ENCODE measurements at places on chromosomes 11 and 22.

- no peak for DNase-seq
Measured at GRCh38 chr11:3700910-3701309, 29.7 kb upstream of the CHRNA10 start.

GRCh38 chr22:26168939-26169314 lies 335 bp upstream of the SEZ6L start:
- DNase-seq = no peak

- DNase-seq = no peak
Measured at GRCh38 chr11:12489246-12489772, 111.9 kb downstream of the PARVA start.

GRCh38 chr11:23865341-23865975 lies 631.4 kb upstream of the LUZP2 start:
- no peak for DNase-seq

DNA sequence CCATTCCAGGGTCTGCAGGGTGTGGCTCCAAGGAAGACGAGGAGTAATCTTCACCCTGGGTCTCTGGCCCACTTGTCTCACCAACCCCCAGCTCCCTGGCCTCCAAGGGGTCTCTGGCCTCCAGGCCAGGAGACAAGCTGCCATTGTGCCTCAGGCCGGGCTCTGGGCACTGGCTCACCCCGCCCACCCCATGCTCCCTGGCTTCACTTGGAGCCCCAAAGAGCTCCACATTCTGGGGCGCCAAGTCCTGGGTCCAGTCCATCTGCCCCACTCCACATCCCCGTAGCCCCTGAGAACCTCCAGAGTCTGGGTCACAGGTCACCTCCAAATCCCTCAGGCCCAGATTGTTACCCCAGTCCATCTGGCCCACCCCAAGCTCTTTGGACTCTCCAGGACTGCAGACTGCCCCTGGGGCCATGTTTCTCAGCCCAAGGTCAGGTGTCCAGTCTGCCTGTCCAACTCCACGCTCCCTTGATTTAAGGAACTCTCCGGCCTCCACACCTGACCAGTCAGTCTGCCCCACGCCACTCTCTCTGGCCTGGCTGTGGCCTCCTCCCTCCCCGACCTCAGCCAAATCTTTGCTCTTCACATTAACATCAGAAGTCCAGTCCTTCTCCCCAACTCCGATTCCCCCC lies 16.2 kb downstream of the TNKS1BP1 start:
- DNase-seq = no peak

DNA sequence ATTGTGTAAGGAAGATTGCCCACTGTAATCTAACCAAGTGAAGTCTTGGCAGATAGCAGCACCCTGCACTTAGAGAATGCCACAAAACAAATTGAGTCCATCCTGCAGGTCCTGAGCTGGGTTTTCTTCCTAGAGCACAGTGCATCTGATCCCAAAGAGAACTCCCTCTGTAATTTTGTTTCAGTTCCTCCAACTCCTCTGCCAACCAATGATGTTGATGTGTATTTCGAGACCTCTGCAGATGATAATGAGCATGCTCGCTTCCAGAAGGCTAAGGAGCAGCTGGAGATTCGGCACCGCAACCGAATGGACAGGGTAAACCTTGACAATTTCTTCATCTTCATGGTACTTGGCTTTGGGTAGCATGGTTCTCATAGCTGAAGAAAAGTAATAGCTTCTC lies 33.1 kb upstream of the ST14 start:
- DNase-seq = no peak

DNA sequence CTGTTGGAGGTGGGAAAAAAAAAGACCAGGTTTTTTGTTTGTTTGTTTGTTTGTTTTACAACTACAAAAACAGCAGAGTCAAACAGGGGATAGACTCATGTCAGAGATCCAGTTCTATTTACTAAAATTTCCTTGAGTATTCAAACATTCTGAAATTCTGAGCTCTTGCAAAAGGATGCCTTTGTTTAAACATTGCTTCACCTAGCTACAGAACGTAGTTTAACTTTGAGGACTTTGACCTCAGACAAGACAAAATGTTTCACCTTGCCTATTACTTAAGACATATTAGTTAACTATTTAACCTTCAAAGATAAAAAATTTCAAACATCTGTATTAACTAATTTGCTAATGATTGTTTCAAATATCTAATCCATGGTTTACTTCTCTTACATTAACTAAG lies 36.1 kb upstream of the GLYATL2 start:
- DNase-seq = no peak

GRCh38 chr11:99960536-99960935 lies 726.6 kb upstream of the ARHGAP42 start:
- no peak for DNase-seq

GRCh38 chr22:49371325-49372110 lies 456.2 kb downstream of the BRD1 start:
- no peak for DNase-seq

DNA sequence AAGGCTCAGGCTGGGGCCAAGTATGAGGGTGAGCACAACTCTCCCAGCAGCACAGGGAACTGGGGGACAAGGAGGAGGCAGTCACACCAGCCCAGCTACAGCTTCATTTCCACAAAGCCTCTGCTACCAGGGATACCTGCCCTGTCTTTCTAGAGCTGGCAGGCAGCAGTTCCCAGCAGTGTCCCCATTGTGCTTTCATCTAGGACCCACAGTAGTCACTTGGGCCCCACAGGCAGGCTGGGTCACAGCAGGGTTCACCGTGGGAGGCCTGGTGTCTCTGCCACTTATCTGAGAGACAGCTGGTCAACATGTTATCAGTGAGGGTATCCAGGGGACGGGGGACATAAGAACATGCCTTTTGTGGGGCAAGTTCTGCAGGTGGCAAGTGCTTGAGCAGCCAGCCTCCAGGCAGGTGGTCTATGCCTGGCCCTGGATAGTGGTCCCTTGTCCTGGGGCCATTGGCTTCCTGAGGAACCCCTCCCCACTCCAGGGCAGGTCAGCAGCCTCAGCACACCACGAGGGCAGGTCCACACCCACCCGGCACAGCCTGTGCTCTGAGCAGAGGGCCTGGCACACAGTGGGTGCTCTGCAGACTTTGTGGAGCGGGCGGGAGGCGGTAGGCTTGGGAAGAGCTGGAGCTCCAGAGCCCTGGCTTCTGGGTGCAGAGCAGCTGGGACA lies 29.9 kb downstream of the GNAZ start:
- DNase-seq = no peak

DNA sequence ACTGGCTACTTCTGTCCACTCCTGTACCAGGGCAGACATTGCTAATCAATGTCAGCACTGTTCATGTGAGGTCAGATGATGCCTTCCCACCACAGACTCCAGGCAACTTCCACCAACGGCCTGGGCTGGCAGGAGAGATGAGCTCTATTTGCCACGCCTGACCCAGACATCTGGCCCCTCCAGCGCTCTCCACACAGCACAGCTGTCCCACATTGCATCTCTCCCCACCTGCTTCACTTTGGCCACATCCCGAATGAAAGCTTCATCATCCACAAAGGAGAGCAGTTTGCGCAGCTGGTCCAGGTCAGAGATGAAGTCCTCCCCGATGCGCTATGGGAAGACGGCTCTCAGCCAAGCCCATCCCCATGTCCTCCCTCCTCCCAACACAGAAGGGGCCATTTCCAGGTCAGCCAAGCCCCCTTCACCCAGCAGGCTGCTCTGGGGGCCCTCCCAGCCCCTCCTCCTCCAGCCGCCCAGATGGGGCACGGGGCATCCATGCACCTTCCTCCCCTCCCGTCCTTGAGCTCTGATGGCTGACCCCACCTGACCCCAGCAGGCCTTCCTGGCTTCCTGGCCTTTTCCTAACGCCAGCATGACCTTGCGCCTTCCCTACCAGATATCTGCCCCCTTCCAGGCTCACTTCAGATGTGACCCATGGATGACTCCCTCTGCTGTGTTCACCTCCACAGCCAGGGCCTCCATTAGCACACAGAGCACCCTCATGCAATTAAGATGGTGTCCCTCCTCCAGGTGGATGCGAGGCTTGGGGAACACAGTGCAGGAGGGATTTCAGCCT lies 7.4 kb downstream of the PYGM start:
- DNase-seq = no peak

DNA sequence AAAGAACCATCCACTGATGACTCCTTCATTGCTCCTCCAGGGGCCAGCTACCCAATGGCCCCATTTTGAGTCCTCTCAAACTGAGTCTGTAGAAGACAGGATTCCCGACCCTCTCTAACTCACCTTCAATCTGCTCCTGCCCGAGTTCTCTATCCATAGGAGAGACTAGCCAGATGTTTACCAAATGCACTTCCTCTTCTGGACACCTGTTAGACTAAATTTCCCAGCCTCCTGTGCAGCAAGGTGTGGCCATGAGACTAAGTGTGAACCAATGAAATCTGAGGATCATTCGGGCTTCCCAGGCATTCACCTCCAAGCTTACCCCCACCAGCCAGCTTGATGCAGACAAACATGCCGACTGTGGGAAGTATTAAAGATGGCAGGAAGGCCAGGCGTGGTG lies 7.6 kb downstream of the PISD start:
- DNase-seq = no peak

- peak; percentile 93 for DNase-seq
Measured at GRCh38 chr11:68212421-68213134, 518 bp downstream of the KMT5B start.

GRCh38 chr11:58525037-58525614 lies 17.2 kb upstream of the OR5B21 start:
- peak; percentile 75 for DNase-seq

GRCh38 chr22:17903564-17904295 lies 120.6 kb downstream of the MICAL3 start:
- peak; percentile 23 for DNase-seq

- DNase-seq = no peak
Measured at GRCh38 chr11:132910011-132910760, 622.1 kb downstream of the OPCML start.

GRCh38 chr11:47983464-47984397 lies 3.4 kb downstream of the PTPRJ start:
- no peak for DNase-seq

DNA sequence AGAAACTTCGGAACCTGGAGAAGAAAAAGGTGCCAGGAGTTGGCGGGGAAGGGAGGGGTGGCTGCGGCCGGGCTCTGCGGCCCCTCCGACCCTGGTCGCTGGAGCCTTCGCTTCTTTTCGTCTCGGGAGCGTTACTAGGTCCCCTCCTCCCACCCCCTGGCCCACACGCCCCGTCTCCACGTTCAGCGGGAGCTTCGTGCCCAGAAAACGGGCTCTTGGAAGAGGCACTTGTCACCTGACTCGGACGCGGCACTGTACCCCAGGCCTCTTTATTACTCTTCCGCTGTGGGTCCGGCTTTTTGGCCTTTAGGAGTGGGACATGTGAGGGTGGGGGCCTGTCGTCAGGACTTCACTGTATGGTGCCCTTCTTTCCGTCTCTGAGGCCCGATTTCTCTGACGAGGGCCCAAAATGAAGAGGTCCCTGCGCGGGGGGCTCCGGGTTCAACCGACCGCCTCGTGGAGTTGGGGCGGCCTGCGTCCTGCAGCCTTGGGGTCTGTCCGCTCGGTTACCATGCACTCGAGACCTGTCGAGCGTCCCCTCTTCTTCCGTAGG lies 1.2 kb downstream of the CAPRIN1 start:
- DNase-seq = peak; percentile 48

- no peak for DNase-seq
Measured at GRCh38 chr22:27984001-27984695, 65.1 kb upstream of the PITPNB start.

- no peak for DNase-seq
Measured at GRCh38 chr22:39296981-39297489, 22.4 kb downstream of the RPL3 start.

DNA sequence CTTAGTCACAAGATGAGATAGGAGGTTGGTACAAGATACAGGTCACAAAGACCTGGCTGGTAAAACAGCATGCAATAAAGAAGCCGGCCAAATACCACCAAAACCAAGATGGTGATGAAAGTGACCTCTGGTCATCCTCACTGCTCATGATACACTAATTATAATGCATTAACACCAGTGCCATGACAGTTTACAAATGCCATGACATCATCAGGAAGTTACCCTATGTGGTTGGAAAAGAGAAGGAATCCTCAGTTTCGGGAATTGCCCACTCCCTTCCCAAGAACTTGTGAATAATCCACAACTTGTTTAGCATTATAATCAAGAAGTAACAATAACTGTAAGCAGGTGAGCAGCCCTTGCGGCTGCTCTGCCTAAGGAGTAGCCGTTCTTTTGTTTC lies 408.5 kb upstream of the RAG2 start:
- no peak for DNase-seq

- peak; percentile 77 for DNase-seq
Measured at GRCh38 chr11:70191495-70192140, 11.5 kb upstream of the FADD start.

DNA sequence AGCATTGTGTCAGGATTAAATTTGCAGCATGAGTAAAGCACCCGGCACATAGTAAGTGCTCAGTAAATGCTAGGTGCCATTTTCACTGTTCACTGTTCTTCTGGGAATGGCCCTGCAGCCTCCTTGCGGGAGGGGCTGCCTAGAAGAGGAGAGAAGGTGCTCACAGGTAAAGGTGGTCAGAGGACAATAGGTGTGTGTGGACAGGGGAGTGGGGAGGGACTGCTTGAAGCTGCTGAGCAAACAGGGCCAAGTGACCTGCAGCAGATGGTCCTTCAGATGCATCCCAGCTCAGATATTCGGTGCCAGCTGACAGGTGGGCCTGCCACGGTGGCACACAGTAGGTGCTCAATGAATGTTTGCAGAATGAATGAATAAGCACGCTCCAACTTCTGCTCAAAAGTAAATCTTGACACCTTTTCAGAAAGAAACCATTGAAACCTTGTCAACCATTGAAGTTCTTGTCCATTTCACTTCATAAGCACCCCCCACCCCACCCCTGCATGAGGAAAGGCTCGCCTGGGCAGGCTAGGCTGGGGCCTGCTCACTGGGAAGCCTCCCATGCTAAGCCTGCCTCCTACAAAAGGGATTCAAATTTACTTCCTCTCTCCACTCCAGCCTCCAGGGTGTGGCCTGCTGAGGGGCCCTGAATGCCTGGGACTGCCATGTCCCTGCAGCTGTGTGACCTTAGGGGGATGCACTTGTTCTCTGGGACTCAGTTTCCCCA lies 1.6 kb downstream of the KIAA0930 start:
- peak; percentile 59 for DNase-seq

GRCh38 chr11:66289548-66290329 lies 796 bp upstream of the YIF1A start:
- DNase-seq = peak; percentile 88

GRCh38 chr11:123228496-123229163 lies 33.6 kb upstream of the CLMP start:
- DNase-seq = no peak

- no peak for DNase-seq
Measured at GRCh38 chr11:133828871-133829270, 16.4 kb downstream of the SPATA19 start.

DNA sequence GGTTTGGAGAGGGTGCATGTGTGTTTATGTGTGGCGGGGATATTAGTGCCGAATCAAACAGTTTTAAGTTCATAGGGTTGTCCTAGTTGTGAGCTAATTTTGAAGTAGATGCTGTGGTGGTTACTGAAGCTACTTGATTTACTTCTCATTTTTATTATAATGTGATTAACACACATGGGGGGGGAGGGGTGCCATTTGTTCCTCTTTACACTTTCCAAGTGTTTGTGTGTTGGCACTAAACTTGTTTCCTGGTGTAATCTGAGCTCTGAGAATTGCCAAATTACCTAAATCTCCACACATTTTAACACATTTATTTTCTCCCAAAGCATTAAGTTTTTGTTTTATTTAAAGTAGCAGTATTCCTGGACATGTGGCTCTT lies 60.1 kb downstream of the ZNRF3 start:
- DNase-seq = peak; percentile 70

- no peak for DNase-seq
Measured at GRCh38 chr11:19320827-19321226, 80.1 kb upstream of the E2F8 start.

- no peak for DNase-seq
Measured at GRCh38 chr22:44818727-44819126, 66.4 kb downstream of the ARHGAP8 start.

GRCh38 chr11:93476796-93477195 lies 66.4 kb downstream of the SMCO4 start:
- no peak for DNase-seq
